ENCODE measurements at places on chromosomes 13 and 19. TPM values are rescaled to one million over a fixed set of nuclear protein-coding genes. Genes with fewer than 3 reads are reported as not detected.

CYP2A7 gene
- not detected for total RNA-seq

- H3K27ac ChIP-seq = no peak overlapping the region
- no peaks in the 10 kb centered on the region for H3K27me3 ChIP-seq
- H3K4me1 ChIP-seq = peaks cover 36% of the 10 kb centered on the region
- peaks cover 22% of the 10 kb centered on the region for H3K36me3 ChIP-seq
- H3K4me3 ChIP-seq = no peak overlapping the region
Measured at GRCh38 chr19:48989701-48990291, 3.3 kb downstream of the GYS1 start.

GRCh38 chr19:53112286-53112685 lies 9.1 kb upstream of the ZNF160 start:
- H3K4me1 ChIP-seq = no peaks in the 10 kb centered on the region
- DNase-seq = no peak
- H3K4me3 ChIP-seq = no peak overlapping the region
- no peaks in the 10 kb centered on the region for H3K36me3 ChIP-seq

DNA sequence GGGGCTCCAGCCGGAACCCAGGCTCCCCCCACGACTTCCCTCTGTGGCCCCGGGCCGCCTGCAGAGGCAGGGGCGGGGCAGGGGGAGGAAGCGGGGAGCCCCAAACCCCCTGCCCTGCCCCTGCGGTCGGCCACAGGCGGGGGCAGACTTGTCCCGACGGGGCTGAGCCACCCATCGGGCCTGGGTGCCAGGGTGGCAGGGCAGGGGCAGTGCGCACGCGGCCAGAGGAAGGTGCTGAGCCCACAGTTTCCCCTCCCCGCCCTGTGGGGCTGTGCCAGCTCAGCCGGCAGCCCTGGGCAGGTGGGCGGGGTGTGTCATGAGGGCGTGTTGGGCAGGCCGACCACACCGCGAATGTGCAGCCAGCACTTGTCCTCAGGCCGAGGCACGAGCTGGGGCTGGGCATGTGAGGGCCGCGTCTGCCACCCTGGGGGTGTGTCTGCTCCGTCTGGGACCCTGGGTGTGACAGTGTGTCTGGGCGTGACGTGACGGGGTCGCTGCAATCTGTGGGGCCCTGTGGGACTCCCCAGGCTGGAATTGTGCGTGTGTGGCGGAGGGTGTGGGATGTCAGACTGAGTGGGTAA lies 17.7 kb downstream of the CCDC97 start:
- H3K27ac ChIP-seq = peak overlapping the region; percentile 74
- peaks cover 99% of the 10 kb centered on the region for H3K4me1 ChIP-seq
- peak; percentile 95 for DNase-seq
- H3K36me3 ChIP-seq = peaks cover 58% of the 10 kb centered on the region
- H3K4me3 ChIP-seq = peak overlapping the region; percentile 44

- no peak overlapping the region for H3K4me3 ChIP-seq
- DNase-seq = peak; percentile 23
- H3K27me3 ChIP-seq = no peaks in the 10 kb centered on the region
- no peak overlapping the region for H3K27ac ChIP-seq
- H3K36me3 ChIP-seq = no peaks in the 10 kb centered on the region
- no peaks in the 10 kb centered on the region for H3K4me1 ChIP-seq
Measured at GRCh38 chr13:91154558-91155353, 192.7 kb upstream of the MIR17HG start.

Measured in CD4-positive, alpha-beta T cell (primary cell).